ENCODE measurements at places on chromosomes 1 and 21.

DNA sequence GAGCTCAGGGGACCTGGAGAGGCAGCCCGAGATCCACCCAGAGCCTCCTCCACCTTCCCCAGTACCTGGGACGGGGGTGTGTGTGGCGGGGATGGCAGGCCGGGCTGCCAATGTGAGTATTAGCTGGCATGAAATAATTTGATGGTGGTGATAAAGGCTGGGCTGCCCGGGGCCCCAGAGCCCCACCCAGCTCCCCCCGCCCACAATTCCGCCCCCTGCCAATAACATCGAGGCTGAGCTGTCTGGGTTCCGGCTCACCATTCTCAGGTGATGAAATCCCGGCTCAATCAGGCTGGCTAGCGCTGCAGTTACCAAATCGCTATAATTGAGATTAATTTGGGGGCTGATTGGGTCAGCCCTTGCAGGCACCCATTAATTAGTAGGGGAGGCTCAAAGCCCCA lies 103.8 kb upstream of the CASZ1 start:
- no peak for DNase-seq

DNA sequence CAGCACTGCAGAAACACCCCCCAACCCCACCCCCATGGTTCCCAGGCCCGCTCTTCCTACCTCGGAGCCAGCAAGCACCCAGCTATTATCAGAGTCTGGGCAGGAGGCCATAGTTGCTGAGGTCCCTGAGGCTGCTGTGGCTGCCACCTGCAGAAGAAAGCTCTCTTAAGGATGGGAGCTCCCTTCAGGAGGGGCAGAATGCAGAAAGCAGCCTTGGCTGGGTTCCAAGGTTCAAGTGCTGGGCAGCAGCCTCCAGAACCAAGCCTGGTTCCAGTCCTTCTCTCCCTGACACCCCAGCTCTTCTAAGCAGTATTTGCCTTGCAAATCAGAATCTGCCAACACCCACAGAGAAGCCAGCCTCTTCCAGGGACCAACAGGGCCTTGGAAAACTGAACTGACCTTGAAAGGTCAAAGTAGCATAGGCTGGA lies 2.3 kb downstream of the PBXIP1 start:
- DNase-seq: no peak

DNA sequence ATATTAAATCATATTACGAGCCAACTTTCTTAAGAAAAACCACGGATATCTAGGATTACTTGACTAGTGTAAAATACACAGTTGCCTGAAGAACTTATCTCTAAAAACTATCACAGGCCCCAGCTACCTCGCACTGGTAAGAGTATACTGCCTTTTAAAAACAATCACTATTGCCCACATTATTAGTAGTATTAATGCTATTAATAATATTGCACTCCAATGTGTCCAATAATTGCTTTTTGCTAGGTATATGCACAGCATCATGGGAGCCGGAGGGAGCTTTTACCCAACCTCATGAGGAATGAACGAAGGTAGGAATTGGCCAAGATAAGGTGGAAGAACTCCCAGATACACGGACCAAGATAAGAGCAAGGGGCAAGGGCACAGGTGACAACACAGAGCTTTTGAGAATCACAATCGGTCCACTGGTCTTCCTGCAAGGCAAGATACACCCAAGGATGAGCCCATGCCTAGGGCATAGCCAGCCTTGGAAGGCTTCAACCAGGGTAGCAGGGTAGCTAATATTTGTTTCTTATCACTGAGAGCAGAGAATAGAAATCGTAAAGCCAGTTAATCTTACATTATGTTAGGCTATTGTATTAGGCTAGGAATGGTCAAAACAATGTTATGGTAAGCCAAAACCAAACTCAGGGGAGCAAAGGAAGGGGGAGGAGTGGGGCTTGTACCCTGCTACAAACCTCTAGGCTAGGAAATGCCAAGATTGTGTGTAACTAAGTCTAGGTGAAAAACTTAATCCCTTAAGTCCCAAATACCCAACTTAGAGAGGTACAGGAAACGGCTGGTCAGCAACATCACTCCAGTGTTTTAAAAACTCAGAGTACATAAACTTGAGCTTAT lies 9.4 kb downstream of the GLUL start:
- no peak for DNase-seq

GRCh38 chr1:93003981-93004380 lies 42.7 kb upstream of the DIPK1A start:
- no peak for DNase-seq

GRCh38 chr1:244445320-244446181 lies 6.2 kb downstream of the ADSS2 start:
- no peak for DNase-seq

- DNase-seq: no peak
Measured at GRCh38 chr1:21913258-21913657, 23.9 kb downstream of the HSPG2 start.

DNA sequence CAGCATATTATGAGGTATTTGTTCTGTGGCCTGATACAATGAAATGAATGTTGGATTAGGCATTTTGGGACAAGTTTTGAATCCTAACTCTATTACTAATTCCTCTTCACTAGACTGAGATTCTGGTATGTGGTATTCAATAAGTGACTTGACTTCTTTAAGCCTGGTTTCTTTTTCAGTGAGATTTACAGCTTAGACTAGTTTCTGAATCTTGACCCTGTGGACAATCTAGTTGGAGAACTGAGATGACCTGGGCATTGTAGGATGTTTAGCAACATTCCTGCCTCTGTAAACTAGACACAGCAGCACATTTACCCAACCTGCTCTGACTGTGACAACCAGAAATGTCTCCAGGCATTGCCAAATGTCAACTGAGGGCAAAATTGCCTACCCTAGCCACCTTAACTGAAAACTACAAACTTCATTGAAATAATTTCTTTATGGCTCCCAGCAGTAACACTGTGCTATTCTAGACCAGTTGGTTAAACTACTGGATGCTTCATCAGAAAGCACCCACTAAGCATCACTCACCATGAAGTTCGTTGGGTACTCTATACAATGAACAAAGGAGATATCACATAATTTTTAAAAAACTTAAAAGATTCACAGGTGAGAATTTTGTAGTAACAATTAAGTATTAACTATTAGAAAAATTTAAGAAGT lies 16.8 kb downstream of the PTPRC start:
- DNase-seq: no peak

GRCh38 chr1:230778916-230779590 lies 31.9 kb downstream of the CAPN9 start:
- DNase-seq: no peak

- DNase-seq: no peak
Measured at GRCh38 chr1:162091681-162092524, 22.4 kb downstream of the NOS1AP start.

DNA sequence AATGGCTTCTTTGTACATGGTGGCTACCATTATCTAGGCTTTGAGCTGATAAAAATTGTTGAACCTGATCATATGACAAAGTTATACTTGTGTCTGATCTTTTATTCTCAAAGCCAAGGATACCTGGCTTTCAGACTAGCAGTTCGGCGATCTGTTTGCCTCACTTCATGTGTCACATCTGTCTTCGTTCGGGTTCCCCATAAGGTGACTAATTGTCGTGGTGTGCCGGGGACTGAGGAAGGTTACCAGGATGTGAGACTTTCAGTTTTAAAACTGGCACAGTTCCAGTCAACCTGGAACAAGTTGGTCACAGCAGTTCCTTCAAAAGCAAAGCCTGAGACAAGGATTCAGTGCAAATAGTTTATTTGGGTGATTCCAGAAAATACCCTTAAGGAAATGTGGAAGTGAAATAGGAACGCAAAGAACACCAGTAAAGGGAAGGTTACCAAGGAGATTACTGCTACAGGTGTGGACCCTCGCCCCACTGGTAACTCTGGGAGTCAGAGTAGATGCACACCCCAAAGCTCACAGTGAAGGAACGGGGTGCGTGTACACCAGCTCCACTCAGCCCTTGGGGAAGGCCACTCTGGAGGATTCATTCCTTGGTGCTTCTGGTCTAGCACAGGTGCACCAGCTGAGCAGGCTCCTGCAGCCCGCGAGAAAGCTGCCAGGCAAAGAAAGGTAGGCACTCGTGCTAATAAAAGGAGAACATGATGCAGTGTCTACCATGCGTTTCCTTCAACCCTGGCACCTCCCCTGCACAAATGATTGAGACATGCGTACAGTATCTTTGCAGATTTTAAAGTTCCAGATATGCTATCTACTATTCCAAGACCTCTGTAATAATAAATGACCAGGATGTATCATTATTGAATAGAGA lies 69.0 kb downstream of the VWA5B1 start:
- DNase-seq: no peak

DNA sequence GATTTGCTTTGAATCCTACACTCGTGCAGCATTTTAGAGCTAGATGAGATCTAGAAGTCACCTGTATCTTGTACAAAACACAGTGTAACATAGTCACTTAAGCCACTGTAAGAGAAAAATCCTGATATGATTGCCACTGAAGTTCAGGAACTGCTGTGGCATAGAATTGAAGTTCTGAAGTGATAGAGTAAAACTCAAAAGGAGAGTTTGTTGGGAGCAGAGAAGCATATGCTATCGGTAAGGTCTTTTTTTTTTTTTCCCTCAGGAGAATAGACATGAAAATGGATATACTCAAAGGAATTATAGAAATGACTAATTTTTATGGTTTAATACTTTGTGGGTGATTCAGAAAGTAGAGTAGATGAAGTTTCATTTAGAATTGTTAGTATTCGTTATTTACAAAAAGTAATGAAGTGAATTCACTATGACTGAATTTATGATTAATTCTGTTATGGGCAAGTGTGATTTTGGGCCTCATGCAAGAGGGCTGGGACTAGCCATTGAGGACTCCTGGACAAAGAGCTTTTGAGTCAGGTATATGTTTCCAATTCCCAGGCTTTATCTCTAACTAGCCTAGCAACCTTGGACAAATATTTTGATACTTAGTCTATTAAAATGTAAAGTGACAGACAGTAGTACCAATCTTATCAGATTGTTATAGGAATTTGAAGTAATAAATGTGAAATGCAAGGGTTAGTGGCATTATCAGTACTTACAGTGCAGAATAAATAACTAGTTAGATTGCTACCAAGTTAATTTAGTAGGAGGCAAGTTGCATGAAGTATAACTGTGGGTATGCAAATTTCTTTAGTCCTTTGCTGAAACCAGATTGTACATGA lies 3.1 kb downstream of the KCTD3 start:
- no peak for DNase-seq

DNA sequence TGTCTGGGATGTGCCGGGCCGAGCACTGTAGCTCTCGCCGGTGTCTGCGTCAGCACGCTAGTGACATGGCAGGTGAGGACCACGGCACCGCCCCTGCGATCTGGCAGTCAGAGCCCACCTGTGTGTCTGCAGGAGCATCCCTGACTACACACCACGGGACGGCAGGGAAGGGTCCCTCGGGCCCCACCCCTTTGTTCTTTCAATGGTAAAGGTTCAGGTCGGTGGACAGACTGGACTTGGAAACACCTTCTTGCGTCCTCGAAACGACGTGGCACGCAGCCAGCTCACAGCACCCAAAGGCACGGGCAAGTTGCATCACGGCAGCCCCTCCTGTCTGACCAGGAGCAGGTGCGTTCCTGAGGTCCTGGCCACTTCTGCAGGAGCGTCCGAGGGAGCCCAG lies 3.7 kb upstream of the SAMD11 start:
- DNase-seq: no peak

- no peak for DNase-seq
Measured at GRCh38 chr21:17085707-17086106, 427.1 kb upstream of the CXADR start.

- no peak for DNase-seq
Measured at GRCh38 chr1:20301463-20302107, 10.9 kb downstream of the VWA5B1 start.

DNA sequence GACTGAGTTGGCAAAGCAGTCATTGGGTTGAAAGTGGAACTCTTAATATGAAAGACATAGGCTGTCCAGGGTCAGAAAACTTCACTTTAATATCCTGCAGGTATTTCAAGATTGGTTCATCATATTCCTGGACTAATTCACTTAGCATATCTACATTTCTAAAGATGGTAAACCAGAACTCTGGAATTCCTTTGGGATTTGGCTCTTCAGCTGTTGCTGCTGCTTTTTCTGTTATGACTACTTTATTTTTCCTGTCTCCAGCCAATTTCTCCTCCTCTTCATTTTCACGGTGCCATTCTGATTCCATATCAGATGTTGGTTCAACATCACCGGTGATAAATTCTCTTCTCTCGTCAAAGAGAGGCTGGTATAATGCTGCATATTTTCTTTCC lies 37.4 kb downstream of the CD58 start:
- no peak for DNase-seq

GRCh38 chr1:175124861-175125260 lies 57.2 kb downstream of the TNN start:
- no peak for DNase-seq

GRCh38 chr1:9265968-9266367 lies 26.7 kb upstream of the SPSB1 start:
- DNase-seq: no peak

GRCh38 chr1:69523032-69523431 lies 44.7 kb upstream of the LRRC7 start:
- DNase-seq: no peak

DNA sequence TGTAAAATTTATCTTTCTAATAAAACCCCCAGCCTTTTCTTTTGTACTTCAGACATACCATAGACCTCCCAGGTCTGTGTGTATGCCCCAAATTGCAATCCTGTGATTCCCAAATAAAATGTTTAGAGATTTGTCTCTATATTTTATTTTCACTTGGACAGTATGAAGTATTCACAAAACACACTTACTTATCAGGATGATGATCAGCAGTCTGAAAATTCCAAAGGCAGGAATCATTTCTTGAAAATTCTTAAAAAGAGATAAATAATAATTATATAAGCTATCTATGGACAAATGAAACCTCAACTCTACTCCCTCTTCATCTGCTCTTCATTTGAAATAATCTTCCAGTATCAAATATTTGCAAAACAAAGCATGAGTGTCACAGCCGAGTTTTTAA lies 11.6 kb upstream of the GJA9 start:
- DNase-seq: no peak
